H54 (cell line): ENCODE measurements at places on chromosomes 16 and 17.

DNA sequence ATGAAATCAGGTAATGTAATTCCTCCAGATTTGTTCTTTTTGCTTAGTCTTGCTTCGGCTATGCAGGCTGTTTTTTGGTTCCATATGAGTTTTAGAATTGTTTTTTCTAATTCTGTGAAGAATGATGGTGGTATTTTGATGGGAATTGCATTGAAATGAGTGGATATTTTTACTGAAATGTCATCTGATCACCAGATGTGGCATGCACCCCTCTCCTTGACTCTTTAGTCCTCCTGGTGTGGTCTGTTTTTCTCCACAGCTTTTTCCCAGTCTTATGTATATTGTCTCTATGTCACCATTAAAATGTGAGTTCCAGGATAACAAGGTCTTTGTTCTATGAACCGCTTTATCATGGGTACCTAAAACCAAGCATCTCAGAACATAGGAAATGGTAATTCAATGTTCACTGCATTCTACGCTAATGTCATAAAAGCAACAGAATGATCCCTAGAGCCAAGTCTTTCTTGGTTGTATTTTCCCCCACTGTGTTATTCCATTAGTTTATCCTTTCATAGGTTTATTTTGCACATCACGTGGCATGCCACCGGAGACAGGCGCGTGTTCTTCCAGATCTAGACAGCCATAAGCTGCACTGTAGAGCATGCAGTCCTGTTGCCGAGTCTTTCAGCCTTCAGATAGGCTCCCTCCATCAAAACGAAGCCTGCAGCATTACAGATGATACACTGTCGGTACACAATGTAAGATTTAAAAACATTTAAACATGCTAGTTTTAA lies 172.5 kb downstream of the RPTOR start:
- no peak for DNase-seq

DNA sequence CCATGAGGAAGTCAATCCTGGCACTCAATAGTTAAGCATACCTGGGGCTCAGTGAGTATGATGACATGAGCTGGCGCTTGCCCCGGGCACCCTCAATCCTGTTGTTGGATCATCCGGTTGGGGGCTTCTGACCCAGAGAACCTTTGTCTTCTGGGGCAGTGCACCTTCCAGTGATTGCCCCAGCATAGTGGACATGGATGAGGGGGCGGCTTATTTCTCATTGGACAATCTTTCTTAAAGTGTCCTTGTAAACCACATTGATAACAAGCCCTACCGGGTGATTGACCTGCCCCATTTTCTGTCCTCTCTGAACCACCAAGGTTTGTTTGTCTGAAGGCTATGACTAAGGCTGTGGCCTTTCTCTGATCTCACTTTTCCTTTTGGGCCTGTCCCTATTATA lies 18.2 kb downstream of the IGSF6 start:
- DNase-seq, result no peak

GRCh38 chr16:75402821-75403475 lies 30.4 kb downstream of the CFDP1 start:
- DNase-seq, result no peak

DNA sequence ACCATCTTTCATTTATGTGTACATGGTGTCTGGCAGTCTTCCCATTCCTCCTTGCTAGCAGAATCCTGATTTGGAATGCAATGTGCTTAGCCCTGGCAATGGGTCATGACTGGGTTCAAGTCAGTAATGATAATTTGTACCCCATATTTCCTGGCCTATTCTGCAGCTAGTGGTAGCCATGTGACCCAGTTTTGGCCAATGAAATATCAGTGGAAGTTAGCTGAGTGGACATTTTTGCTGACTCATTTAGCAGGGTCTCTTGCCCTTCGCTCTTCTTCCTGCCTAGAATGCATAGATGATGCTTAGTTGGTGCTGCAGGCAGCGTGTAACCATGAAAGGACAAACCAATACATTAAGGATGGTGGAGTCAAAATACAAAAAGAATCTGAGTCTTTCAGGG lies 78.8 kb upstream of the AKTIP start:
- DNase-seq, result no peak

DNA sequence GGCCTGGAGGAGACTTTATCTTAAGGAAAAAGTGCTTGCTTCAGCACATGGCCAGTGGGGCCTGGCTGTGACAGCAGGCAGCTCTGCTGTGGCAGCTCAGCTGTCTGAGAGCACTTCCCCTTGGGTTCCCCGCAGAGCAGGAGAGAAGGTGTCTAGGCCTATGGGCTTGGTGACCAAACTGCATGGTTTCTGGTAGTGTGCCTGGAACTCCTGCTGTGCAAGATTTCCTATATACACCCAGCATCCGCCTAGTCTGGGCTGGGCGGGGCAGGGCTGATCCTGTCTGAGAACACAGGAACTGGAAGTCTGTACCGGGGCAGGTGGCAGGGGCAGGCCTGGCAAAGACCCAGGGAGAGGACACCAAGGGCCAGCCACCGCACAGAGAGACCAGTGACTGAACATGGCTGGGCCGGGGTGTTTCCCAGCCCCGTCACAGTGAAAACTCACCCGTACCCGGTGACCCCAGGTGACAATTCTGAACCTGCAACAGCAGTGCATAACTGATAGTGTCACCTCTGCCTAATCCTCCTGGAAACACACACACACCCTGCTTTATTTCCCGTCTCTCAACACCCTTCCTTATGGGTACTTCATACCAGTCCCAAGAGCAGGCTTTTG lies 39.3 kb downstream of the CHD9 start:
- DNase-seq, result peak; percentile 62

DNA sequence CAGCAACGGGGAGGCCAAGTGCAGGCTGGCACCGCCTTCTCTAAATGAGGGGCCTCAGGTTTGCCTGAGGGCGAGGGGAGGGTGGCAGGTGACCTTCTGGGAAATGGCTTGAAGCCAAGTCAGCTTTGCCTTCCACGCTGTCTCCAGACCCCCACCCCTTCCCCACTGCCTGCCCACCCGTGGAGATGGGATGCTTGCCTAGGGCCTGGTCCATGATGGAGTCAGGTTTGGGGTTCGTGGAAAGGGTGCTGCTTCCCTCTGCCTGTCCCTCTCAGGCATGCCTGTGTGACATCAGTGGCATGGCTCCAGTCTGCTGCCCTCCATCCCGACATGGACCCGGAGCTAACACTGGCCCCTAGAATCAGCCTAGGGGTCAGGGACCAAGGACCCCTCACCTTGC lies 18.5 kb downstream of the NGFR start:
- DNase-seq, result no peak

- peak; percentile 95 for DNase-seq
Measured at GRCh38 chr17:77542551-77543490, 402.1 kb downstream of the SEC14L1 start.

- DNase-seq, result peak; percentile 24
Measured at GRCh38 chr16:15653227-15653626, 3.2 kb downstream of the NDE1 start.

DNA sequence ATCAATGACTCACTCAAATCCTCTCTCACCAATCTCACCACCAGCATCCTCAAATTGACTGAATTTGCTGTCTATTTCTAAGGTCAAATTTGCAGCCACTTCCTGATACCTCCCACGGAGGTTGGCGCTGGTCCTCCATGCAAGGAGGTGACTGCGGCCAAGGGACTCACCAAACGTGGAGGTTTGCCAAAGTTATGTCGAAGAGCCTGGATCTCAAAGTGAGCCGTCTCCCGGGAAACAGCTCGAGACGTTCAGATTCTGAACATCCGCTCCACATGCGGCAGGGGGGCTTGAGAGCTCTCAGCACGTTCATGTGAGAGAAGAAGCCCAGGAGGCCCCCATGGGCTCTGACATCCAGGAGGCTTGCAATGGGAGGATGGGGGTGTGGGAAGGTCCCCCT lies 22.6 kb downstream of the LGALS3BP start:
- no peak for DNase-seq

DNA sequence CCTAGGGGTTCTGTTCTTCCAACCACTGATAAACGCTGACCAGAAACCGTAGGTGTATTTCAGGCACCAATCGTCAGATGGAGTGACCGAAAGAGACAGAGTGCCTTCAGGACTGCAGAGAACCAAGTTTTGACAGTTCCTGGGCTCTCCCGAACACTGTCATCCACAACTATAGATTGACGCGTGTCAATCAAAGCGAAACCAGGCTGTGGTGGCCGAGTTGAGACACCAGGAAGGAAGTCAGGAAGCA lies 11.9 kb upstream of the AURKB start:
- DNase-seq, result no peak

- DNase-seq, result no peak
Measured at GRCh38 chr17:36812762-36813161, 124.5 kb upstream of the LHX1 start.

DNA sequence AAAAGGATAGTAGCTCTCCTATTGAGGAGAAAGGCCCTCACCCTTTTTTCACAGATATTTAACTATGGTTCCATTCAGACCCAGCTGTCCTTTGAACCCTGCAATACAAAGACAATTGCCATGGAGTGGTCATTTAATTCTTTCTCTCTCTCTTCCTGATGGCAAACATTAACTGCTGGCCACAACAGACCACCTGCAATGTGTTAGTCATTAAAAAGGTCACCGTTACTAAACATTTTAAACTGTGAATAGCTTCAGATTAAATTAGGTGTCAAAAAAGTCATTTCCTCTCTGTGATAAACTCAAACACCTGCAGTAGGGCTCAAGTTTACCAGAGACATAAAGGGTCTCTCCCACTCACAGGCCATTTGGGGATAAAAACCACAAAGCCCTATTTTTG lies 697.2 kb downstream of the TOX3 start:
- no peak for DNase-seq
